Ascending aorta (tissue), 2 donors: ENCODE measurements at places on chromosomes 6 and 20.

- DNase-seq, result no peak
These were observed 98.8 kb upstream of the NRN1 start for GRCh38 chr6:6105472-6106036.

DNA sequence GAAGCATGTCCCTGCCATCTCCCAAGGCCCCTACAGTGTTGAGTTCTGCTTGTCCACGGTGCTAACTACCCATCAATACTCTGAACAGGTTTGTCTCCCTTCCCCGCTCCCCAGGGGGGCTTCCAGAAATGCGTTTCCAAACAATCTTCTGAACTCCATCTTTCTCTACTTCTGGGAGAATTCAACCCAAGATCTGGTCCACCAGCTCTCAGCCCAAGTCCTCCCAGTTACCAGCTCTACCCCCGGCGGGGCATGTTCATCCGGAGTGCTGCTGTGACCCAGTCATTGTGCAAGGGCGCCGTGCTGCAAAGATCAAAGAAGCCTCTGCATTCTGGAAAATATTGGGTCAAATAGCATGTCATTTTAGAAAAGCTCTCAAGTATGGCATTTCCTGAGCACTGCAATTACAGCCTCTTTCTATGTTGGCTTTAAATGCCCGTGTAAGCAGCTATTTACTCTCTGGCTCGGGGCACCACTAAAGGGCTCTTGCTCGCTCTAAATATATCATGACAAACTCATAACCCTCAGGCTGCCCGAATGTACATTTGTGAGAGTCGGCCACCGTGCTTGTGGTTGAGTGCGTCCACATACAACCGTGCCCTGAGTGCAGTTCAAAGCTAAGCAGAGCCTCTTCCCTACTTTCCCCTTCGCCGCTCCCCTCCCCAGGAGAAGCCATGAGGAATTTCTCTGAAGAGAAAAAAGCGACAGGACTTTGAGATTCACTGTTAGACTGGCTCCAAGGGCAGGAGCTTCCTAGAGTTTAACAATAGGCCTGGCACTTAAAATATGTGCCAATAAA lies 71.6 kb downstream of the BANF2 start:
- no peak for DNase-seq

DNA sequence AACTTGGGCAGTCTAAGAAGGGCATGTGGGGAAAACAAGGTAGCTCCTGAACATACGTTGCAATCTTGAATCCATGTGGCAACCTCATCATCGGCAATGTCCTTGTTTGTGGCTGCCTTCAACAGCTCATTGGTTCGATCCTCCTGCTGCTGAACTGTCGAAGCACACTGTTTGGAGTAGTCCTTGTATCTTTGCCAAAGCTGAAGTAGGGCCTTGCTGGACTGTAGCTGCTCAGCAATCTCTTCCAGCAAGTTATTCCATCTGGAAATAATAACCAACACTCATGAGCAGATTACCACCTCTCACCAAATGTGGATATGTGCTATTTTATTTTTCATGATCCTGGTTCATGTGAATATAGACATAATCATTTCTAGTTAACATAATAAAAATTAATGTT lies 413.3 kb downstream of the ESR1 start:
- DNase-seq, result no peak

DNA sequence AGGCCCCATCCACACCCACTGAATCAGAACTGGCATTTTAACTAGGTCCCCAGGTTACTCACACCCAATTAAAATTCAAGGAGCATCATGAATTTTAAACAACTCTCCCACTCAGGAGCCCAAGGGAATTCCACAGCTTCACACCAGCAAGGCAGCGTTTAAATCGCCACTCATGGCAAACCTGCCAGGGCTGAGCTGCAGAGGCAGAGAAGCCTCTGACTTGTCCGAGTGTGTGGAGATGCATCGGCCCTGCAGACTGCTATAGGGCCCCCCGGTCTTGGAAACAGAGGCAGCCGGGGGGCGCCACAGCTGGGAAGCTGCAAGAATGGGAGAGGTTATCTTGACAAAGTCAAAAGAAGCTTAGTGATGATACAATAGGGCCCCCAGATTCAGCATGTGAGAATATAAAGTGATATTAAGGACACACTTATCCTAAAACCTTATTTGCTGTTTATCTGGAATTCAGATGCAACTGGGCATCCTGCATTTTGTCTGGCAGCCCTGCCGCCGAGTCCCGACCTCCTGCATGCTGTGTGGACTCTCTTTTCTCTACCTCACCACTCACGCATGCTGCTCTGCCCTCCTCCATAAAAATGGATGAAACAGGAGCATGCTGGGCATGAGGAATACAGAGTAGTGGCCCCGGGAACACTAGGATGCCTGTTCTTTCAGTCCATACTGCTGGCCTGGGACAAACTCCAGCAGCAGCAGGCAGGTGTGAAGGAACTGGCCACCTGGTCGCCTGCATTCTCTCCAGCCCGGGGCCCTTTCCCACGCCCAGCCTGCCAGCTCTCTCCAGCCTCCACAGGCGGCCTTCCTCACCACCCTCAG lies 126.1 kb downstream of the PXDC1 start:
- DNase-seq, result no peak

- no peak for DNase-seq
These were observed 1.5 kb downstream of the GCM2 start for GRCh38 chr6:10880366-10880765.

DNA sequence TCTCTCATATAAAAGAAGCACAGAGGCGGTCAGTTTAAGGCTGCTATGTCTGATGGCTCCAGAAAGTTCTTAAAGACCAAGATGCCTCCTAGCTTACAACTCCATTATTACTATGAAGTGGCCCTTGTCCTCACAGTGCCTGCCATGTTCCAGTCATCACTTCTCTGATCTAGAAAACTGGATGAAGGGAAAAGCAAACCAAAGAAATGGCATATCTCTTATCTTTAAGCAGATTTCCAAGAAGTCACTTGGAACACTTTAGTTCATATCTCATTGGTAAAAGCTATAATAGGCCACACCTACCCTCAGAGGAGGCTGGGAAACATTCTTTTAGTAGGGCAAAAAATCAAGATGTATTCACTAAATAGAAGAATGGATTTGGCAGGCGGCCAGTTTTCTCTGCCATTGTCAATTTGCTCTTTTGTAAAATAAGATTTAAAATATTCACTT lies 289.6 kb downstream of the TBC1D7 start:
- DNase-seq, result no peak

- no peak for DNase-seq
These were observed 5.0 kb downstream of the HLA-A start for GRCh38 chr6:29947077-29947980.

DNA sequence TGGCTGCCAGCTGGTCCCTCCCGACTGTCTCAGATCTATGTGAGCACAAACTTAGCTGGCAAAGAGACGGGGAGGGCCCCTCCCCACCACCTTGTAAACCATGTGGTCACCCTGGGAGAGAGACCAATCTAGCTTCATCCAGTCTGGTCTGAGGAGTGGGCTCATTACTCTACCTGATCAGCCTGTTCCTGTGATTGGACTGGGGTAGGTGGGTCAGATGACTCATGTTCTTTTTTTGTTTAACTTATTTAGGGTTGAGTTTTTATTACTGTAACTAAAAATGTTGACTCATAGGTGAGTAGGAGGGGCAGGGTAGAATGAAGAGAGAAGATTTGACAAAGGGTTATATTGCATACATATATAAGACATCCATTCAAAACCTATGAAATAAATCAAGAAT lies 4.7 kb downstream of the GSTA4 start:
- DNase-seq, result no peak

DNA sequence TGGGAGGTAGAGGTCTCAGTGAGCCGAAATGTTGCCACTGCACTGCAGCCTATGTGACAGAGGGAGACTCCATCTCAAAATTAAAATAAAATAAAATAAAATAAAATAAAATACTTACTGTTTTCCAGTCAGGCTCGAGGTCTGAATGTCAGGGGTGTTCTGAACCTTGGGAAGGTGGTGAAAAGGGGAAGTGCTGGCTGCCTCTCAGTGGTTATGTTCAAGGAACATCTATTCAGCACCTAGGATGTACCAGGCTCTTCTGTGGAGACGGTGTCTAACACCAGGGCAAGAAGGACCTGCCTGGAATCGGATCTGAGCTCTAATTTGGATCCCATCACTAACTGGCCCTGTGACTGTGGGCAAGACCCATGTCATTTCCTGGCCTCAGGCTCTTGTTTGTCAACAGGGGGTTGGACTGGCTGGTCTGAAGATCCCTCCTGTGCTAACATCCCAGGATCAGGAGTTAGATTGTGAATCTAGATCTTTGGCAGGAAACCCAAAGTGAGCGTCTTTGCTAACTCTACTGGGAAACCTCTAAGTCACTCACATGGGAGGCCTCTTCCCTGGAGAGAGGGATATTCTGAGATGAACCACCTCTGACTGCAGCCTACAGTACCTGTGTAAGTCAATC lies 63.4 kb upstream of the SIRPG start:
- no peak for DNase-seq

- no peak for DNase-seq
These were observed 36.5 kb downstream of the CDH26 start for GRCh38 chr20:59994697-59995122.

- DNase-seq, result no peak
These were observed 59.0 kb upstream of the MRAP2 start for GRCh38 chr6:83974409-83975050.

- DNase-seq, result no peak
These were observed 121.5 kb downstream of the DNAH8 start for GRCh38 chr6:38836585-38836984.

- DNase-seq, result no peak
These were observed 65.1 kb upstream of the SCGN start for GRCh38 chr6:25586927-25587326.

DNA sequence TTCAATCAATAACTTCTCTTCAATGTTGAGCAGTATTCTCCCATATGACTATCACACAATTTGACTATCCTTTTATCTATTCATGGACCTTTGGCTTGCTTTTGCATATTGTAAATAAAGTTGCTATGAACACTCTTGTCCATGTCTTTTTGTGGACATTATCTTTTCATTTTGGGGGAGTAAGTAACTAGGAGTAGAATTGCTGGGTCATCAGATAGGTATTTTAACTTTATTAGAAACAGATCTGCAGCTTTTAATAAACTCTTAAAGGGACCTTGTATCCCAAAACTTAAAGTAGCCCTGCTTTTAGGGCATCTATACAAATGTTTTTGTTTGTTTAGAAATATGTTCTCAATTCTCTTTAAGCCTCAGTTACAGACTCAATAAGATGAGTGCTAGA lies 614.2 kb upstream of the CITED2 start:
- DNase-seq, result no peak

DNA sequence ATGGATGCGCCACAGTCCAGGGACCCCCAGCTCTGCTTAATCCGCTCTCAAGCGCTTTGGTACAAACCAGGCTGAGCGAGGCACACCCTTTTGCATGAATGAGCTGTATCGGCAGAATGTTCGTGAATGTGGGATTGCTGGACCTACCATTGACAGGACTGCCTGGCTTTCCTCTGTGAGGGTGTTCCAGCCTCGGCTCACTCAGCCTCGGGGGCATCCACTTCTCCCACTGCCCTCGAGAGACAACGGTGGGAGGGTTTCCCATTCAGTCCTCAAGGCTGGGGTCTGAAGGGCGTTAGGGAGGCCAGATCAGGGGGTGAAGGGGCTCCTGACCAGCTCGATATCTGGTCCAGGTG lies 17.4 kb downstream of the MDFI start:
- DNase-seq, result no peak

GRCh38 chr6:83065511-83066192 lies at the start of gene UBE3D:
TSS of gene UBE3D (minus strand) at chr6:83065841. CDS start at chr6:83065718, 123 bp downstream.
- DNase-seq, result peak; percentile 51

DNA sequence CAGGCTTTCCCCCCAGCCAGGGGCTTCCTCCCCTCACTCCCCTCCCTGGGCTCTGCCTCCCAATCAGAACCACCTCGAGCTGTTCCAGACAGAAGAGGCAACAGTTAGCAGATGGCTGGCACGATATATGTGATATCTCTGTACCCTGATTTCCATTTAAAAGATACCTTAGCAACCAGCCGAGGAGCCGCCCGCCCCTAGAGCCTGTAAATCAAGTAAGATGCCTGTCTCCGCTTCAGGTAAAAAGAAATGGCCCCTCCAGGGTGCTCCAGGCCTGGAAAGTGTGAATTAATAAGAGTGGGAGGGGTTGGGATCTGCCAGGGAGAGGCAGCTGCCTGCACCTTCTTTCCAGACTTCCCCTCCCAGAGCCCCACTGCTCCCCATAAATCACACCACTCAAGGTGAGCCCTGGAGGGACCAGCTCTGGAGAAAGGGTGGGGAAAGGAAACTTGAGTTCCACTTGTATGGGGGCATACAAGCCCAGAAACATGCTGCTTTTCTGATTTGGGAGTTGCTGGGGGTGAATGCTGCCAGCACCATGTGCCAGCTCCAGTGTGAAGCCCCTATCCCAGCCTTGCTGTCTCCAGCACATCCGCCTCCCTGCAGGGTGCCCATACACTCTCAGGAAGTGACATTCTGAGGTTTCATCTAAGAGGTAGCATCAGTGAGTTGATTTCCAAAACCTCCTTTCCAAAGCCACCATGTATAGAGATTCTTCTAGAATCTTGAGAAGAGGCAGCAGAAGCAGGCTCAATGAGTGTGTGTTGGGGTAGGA lies 148.0 kb downstream of the LRFN2 start:
- DNase-seq, result no peak

DNA sequence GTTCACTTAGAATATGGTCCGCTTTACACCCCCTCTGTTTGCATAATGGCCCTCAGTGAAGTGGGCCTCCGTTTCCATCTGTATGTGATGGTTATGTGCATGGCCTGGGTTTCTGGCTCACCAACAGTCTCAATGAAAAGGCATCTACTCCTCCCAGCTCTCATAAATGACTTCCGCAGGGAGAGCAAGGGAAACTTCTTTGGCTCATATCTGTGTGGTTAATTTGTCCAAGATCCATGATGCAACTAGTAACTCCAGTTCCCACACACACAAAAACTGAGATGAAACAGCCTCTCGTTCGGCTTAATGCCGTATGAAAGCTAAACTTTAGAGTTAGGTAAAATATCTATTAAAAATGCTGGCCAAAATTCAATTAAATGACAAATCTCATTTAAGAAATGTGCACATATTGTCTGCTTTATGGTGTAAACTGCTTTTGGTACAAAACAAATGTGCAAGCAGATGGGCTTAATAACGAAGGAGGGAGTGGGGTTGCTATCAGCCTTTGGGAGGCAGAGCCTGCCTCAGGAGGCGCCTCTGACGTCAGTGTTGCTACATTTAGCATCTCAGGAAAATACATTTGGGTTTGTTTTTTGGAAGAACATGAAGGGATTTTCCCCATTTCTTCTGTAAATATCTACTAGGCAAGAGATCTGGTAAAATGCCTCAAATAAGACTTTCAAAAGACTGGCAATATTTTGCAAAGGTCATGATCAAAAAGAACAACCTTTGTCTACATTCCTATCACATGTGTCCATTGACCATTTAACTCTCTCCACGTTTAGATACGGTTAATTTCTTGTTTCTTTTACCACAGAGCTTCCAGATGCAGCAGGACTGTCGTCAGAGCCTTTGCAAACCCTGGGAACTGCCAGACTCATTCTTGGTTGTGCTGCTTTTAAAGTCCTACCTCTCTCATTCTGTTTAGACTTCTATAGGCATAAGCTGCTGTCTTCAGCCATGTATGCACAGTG lies 96.8 kb downstream of the ARMC2 start:
- DNase-seq, result no peak

- DNase-seq, result no peak
These were observed 80.4 kb upstream of the SPTLC3 start for GRCh38 chr20:12928358-12928754.

GRCh38 chr6:143408787-143409162 lies 41.7 kb downstream of the ADAT2 start:
- DNase-seq, result no peak
